ENCODE measurements at places on chromosomes 5 and 9.

- no peak for DNase-seq
Observed at GRCh38 chr9:74543145-74543544, 46.0 kb downstream of the RORB start.

- DNase-seq = peak; percentile 76
Observed at GRCh38 chr9:131609099-131609830, 63.9 kb downstream of the PRRT1B start.

- peak; percentile 93 for DNase-seq
Observed at GRCh38 chr5:1516615-1517601, 6.9 kb downstream of the LPCAT1 start.

DNA sequence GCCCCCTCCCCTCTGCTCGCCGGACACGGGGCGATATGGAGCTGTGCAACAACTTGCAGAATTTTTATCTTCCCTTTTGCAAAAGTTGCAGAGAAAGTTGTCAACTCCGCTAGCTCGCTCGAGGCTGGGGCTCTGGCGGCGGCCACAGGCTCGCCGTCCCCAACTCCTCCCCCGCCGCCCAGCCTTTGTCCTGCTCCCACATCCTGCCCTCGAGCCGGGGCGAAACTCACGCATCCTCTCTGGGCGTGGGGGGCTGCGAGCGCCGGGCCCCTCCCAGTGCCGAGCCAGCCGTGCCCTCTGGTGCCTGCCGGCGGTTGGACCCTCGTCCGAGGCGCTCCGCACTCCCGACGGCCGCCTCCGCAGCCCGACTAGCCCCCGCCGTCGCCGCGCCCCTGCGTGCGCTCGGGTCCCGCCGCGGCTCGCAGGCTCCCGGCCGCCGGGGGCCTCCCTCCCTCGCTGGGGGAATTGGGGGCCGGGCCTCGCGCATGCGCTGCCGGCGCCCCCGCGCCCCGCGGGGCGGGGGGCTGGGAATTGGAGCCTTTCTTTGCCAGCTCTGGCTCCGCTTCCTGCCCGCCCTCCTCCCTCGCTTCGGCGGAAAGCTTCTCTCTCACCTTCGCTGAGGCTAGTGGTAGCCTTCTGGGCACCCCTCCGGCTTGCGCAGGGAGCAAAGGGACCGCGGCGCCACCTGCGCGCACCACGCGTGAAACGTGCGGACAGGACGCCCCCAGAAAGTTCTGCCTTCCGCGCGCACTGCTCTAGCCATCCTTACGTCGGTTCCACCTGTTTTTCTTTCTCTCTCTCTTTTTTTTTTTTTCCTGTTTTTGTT, at the start of gene CCNJL:
TSS of gene CCNJL (minus strand) at position 431 of the 826 bp plus-strand sequence. CDS start 641 bp downstream, outside the sequence.
- DNase-seq = peak; percentile 80

- DNase-seq = peak; percentile 31
Observed at GRCh38 chr9:26811106-26811505, 81.5 kb downstream of the CAAP1 start.

Data from kidney tubule cell (primary cell).